ENCODE measurements at places on chromosomes 4 and X.

- no peak for DNase-seq
Observed at GRCh38 chr4:82373486-82373815, 340 bp downstream of the HNRNPD start.

GRCh38 chr4:144820728-144821085, 174.8 kb downstream of the HHIP start:
- DNase-seq, result no peak

- no peak for DNase-seq
Observed at GRCh38 chr4:905485-906338, 26.4 kb downstream of the GAK start.

DNA sequence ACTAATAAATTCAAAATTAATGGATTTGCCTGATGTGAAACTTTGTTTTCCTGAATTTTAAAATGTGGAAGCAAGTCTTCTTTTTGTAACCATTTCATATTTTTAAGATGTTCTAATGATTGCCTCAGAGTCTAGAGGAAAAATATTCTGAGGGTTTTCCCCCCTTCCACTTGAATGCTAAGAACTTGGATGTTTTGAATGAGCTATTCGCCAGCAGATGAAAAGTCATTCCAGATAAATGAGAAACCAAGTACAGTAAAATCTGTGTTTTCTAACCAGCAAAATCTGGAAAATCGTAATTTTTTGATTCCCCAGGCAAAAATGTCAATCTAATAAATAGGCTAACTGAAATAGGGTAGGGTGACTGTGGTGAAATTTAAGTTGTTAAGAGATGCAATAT, 45.6 kb downstream of the SLIT2 start:
- no peak for DNase-seq

- DNase-seq, result no peak
Observed at GRCh38 chr4:41458689-41459088, 79.3 kb upstream of the LIMCH1 start.

DNA sequence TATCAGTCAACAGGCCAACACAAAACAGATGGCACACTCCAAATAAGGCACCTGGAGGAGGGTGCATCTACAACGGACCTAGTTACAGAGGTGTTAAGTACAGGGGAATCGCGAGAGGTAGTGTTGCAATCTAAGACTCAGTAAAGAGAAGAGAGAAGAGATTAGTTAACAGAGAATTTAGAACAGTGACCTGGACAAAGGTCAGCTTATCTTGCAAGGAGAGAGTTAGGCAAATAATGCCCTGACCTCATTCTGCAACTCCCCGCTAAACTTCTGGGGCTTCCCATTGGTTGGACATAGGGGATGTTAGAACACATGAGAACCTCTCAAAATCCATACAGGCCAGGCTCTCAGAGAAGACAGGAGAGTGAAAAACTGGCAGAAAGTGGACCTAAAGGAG, 289.4 kb upstream of the GK2 start:
- DNase-seq, result no peak

DNA sequence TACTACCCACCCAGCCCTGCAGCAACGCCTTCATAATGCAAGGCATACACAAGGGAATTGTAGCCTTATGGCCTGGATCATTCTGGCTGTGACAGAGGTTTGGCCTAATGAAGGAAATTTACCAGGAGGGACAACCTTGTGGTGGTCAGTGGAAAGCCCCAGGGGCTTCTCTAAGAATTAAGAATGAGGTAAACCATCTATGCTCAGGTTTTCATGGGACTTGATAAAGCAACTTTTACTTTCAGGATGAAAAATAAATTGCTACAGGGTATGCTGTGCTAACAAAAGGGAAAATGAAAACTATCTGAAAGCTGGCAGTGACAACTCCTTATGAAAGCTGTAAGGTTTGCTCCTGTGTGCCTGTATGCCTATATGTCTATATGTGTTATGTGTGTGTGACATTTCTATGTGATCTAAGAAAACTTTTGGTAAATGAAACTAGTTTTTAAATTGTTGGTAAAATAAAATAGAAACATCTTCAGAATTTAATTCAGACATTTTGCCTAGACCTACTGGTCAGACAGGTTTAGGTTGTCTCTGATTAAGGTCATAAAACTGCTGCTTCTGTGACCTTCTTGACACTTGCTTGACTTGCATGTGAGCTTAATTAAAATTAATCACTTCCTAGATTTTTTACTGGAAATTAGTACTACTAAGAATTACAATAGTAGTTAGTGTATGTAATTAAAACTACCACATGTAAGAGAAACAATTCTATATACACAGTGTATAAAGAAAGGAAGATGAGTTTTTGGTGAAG, 19.9 kb upstream of the TXK start:
- no peak for DNase-seq

GRCh38 chr4:137370679-137371078, 161.6 kb downstream of the PCDH18 start:
- DNase-seq, result no peak

GRCh38 chr4:3227878-3228675, 20.9 kb upstream of the MSANTD1 start:
- no peak for DNase-seq

DNA sequence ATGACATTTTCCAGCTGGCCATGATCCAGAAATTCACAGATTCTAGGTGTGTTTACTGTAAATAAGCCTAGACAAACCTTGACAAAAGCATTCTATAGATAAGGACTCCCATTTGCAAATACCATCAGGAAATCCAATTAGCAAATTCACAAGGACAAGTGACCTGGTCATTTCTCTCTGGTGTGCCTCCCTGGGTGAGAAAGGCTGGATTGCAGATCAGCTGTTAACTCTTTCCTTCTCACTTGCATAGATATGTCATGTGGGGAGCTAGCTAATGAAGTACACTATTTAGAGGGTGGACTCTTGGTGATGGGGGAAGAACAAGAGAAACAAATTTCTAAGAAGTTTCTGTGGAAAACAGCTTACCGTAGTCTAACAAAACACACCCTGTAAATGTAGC, 58.9 kb downstream of the MOSPD2 start:
- DNase-seq, result no peak

- DNase-seq, result no peak
Observed at GRCh38 chrX:138487866-138488265, 223.7 kb downstream of the FGF13 start.

- DNase-seq, result no peak
Observed at GRCh38 chrX:29090811-29091210, 503.6 kb downstream of the IL1RAPL1 start.

DNA sequence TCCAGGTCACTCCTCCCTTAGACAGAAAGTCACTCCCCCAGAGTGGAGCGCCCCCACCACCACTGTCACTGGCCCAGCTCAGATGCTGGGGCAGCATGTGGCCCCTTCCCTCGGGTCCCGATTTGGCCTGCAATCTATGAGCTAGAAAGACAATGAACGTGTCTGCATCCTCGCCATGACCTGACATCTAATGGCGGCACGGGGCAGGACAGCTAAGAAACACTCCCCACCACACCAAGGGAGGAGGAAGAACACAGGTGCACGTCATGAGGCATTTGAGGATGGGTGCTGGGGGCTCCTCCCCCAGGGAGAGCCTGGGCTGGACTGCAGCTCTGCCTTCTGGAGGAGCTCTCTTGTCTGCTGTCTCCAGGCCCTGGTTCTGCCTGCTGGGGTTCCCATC, 8.7 kb downstream of the RNF212 start:
- DNase-seq, result no peak

GRCh38 chrX:46686003-46686645, 72.8 kb downstream of the SLC9A7 start:
- DNase-seq, result no peak

GRCh38 chr4:36159208-36159607, 85.1 kb downstream of the ARAP2 start:
- DNase-seq, result no peak

GRCh38 chrX:69060631-69061408, 104.4 kb downstream of the PJA1 start:
- no peak for DNase-seq

DNA sequence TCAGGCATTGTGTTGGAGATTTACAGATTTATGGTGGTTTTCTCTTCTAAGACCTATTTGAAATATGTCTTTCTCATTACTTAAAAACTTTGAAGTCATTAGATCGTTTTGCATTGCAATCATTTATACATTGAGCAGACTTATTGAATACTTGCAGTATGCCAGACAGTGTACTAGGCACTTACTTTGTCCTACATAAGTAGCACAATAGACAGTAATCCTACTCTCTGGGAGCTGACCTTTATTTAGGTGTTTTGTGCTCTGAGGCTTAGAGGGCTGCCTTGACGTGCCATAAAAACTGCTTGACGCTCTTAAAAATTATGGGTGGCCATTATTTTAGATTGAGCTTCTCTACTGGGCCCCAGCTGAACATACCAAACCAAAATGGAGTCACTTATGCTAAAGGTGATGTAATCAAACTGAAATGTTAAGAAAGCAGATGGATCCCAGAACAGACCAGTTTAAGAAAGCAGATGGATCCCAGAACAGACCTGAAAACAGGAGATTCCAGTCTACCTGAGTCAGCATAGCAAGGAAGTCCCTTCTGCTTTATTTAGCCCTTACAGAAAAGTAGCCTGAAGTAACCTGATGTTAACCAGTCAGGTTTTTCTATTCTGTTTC, 42.4 kb downstream of the PTTG2 start:
- no peak for DNase-seq

DNA sequence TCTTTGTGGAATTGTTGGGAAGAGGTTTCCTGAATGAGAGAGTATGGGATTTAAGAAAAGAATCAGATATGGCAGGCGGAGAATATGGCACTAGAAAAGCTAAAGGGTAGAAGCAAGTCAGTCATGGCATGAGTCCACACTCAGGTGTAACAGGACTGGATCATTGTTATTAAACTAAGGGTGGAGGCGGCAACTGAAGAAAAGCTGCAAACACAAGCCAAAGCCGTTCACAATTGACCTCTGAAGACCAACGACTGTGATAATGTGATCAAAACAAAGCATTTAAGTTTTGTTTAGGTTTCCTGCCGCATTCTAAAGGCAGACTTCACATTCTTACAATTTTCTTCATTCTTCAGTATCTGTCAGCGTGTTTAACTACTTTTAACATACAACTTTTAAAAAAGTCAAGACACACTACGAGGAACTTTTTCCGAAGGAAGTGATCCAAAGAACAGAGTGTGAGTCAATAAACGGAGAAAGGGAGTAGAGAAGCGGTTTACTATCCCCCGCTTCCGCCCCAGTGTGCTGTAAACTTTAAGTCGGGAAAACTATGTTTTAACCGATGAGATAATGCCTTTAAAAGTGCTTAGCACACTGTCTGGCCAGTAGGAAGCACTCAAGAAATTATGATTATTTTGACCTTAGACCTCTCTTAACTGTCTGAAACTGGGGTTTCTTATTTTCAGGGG, 909 bp upstream of the SLAIN2 start:
- no peak for DNase-seq

GRCh38 chr4:187309456-187309855, 585.8 kb upstream of the FAT1 start:
- DNase-seq, result no peak

DNA sequence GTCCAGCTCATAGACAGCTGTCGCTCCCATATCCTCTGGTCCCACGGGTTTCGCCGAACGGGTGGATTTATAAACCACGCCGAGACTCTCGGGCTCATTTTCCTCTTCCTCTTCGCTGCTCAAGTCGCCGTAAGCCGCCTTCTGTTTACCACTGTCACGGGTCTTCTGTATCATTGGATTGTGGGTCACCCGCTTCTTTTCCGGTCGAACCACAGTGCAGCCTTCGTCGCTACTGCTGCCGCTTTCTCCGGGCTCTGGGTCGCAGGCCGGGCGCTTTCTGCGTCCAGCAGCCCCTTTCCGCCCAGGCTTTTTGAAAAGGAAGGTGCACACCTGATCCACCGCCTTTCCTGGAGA, 311 bp downstream of the RNF113A start:
- DNase-seq, result peak; percentile 48

DNA sequence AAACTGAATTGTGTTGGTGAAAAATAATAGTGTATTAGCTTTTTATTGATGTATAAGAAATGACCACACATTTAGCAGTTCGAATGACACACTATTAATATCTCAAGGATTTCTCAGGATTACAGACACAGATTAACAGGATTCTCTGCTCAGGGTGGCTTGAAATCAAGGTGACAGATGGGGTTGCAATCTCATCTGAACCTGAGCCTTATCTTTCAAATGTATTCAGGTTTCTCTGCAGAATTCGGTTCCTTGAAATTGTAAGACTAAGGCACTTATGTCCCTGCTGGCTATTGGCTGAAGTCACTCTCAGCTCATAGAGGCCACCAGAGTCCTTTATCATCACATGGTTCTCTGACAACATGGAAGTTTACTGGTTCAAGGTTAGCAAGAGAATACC, 1780.1 kb downstream of the ARAP2 start:
- DNase-seq, result no peak

- DNase-seq, result no peak
Observed at GRCh38 chr4:87849612-87850011, 16.8 kb downstream of the MEPE start.

- DNase-seq, result no peak
Observed at GRCh38 chr4:118348886-118349285, 3.9 kb downstream of the PRSS12 start.

- DNase-seq, result no peak
Observed at GRCh38 chrX:39734174-39734776, 363.5 kb downstream of the BCOR start.

DNA sequence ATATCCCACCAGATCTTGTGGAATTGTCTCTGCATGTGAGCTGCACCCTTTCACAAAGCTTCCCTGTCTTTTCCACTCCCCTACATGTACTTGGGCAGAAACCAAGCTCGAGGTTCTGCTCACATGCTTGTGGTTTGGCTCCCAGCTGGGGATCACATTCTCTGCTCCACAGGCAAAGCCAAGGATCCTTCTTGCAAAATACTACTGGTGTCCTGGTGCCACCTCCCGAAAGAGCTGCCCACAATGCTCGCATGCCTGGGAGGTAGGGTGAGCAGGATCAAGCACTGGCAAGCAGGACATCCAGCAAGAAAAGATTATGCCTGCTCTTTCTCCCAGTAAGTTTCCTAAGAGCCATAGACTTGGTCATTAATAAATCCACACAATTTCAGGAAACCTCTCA, 45.1 kb upstream of the PPARGC1A start:
- DNase-seq, result no peak

- DNase-seq, result no peak
Observed at GRCh38 chr4:173917255-173917960, 366.1 kb downstream of the FBXO8 start.

GRCh38 chr4:21032089-21032645, 331.9 kb downstream of the PACRGL start:
- no peak for DNase-seq

DNA sequence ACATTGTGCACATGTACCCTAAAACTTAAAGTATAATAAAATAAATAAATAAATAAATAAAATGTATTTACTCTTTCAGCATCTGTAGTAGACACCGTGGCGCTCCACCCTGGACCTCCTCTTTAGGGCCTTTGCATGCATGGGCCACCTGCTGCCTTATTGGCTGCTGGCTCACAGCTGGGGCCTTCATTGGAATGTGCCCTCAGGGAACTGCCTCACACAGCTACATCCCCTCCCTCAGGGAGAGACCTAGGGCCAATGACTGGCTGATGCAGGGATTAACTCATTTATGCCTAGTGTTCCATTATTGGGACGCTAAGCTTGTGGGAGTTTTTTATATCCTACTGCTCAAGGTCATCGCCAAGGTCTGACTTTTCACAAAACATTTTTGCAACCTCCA, 302.9 kb upstream of the FTHL17 start:
- no peak for DNase-seq
